ENCODE measurements at places on chromosomes 4 and X. TPM values are rescaled to one million over a fixed set of nuclear protein-coding genes. Genes with fewer than 3 reads are reported as not detected.

RS1 gene
- total RNA-seq: not detected

CFI gene
- total RNA-seq: not detected

NAP1L3 gene
- 3.2 TPM for total RNA-seq

HOPX gene
- 18.1 TPM for total RNA-seq
